AG04450 (cell line): ENCODE measurements at places on chromosomes 6 and 20.

- no peak for DNase-seq
Observed at GRCh38 chr6:82088978-82089771, 158.4 kb downstream of the IBTK start.

GRCh38 chr6:76862936-76863335 lies 600.4 kb downstream of the HTR1B start:
- DNase-seq: no peak

DNA sequence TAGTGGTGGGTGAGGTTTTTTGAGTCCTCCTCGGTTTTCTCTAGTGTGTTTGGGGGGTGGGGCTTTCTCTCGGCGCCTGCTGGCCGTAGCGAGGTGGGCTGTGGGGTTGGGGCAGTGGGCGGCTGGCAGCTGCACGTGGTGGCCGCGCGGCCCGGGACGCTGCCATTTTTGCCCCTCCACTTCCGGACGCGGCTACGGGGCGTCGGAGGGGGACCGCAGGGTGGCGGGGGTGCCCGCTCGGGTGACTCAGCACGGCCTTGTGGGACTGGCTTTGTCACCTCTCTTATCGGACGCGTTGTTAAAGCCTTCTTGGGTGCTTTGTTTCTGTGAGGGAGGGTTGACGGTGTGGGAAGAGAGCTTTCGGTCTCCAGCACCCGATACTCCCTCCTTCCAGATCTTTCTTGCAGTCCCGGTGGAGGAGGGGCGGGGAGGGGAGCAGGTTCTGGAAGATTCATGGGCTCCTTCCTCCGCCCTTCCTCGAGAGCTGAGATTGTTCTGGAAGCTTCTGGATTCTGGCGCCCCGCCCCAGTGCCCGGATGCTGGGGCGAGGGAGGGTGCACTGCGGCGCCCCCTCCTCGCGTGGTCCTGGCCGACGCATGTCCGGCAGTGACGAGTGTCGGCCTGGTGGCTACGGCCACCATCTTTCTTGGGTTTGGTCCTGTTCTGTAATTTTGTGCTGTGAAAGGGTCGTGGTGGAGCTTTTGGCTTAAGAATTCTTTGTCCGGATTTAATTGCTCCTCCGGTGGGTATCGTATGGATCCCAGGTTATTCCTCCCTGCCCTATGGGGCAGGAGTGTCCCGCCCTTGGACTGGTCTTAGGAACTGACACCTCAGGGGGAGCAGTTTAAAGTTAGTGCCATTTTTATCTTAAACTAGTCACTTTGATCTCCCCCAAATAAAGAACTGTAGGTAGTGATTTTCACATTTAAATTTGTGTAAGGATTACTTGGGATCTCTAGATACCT lies 719 bp downstream of the HSP90AB1 start:
- no peak for DNase-seq

DNA sequence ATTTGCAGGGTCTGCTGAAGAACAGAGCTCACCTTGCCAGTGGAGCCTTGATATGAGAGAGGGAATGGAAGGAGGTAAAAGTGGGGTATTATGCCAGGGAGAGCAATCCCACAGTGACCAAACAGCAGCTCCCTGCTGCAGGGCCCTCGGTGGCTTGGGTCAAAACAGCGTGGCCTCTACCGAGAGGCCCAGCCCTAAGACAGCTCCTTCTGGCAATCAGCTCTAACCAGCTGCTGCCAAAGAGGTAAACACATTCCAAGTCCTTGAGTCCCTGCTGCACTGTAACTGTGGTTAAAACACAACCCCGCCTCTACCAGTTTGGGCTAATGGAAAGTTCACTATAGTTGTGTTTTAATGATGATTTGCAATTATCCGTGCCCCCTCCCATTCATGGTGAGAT lies 1.4 kb upstream of the DAAM2 start:
- no peak for DNase-seq

DNA sequence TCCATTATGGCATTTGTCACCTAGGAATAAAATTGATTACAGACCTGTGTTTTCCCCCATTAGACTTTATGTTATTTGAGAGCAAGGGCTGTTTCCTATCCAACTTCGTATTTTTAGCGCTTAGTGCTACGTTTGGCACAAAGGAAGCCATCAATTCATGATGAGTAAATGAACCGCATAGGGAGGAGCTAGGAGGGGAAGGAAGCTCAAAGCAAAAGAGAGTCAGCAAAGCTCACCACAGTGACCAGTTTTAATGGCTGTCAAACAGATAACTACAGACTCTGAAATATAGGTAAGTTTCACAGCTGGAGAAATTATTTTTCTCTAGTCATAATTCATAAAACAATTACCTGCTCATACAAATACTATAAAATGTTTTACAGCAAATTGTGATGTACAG lies 6.9 kb upstream of the SAMD3 start:
- no peak for DNase-seq

DNA sequence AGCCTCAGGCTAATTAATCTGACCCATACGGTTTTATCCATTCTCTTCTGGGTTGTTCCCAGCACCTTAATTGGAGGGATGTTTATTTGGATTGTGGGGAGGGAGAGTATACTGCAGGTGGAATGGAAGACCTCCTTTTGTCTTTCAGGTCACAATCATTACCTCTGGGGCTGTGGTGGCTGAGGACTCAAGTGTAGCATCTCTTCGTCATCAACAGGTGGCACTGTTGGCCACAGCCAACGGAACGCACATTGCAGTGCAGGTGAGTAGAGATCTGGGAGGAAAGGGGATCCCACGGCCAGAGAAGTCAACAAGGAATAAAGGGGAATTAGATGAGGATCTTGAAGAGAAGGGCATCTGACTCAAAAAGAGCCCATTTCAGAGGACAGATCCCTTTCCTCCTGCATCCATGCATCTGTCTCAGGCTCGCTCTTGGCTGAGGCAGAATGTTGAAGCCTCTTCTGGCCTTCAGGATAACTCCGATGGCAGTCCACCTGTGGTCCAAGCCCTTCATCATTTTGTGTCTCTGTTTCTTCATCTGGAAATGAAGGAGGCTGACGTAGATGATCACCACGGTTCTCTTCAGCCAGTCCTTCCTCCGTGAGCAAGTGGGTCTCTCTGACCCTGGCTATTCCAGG lies 3.2 kb upstream of the DEF6 start:
- DNase-seq: no peak

DNA sequence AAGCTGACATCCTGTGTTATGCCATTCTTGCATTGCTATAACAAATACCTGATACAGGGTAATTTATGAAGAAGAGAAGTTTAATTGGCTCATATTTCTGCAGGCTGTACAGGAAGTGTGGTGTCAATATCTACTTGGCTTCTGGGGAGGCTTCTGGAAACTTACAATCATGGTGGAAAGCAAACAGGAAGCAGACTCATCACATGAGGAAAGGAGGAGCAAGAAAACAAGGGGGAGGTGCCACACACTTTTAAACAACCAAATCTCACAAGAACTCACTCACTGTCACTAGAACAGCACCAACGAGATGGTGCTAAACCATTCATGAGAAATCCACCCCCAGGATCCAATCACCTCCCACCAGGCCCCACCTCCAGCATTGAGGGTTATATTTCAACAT lies 143.1 kb upstream of the GGTLC1 start:
- no peak for DNase-seq

DNA sequence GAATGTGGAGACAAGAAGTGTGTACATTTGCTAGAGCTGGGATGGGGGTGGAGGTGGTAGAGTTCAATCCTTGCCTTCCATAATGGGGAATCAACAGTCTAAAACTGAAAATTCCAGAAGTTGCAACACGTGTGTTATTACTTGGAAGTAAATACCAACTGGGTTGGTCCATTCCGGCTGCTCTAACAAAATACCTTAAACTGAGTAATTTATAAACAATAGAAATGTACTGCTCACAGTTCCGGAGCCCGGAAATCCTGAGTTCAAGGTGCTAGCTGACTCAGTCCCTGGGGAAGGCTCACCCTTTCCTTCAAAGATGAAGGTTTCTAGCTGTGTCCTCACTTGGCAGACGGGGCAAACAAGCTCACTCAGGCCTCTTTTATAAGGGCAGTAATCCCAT lies 59.0 kb downstream of the RIN2 start:
- peak; percentile 94 for DNase-seq

GRCh38 chr6:152984513-152984872 lies 1.7 kb upstream of the FBXO5 start:
- DNase-seq: no peak

DNA sequence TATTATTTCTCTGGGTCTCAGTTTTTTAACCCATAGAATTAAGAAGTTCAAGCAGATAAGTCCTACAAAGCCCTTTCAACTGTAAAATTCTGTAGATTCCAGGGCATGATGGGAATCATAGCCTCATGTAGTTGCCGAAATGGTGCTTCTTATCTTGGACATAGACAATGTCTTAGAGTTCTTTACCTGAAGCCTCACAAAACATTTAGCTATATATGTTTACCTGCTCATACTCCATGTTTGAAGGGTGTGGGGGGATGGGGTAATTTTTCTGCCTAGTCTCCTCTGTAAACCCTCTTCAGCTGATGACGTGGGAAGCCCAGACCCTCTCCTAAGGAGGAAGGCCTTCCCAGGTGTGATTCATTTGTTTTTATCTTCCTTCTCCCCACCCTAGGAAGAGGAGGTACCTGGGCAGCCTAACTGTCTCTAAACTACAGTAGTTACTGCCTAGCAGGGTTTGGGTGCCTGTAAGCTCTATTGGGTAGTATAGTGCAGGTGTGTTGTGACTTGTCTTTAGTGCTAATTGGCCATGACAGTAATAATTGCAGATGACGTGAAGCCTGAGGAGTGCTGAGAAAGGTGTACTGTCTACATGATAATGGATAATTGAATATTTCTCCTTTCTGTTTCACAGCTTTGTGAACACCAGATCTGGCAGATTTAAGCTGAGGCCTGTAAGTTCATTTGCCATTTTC lies 230.8 kb downstream of the TFAP2B start:
- no peak for DNase-seq

DNA sequence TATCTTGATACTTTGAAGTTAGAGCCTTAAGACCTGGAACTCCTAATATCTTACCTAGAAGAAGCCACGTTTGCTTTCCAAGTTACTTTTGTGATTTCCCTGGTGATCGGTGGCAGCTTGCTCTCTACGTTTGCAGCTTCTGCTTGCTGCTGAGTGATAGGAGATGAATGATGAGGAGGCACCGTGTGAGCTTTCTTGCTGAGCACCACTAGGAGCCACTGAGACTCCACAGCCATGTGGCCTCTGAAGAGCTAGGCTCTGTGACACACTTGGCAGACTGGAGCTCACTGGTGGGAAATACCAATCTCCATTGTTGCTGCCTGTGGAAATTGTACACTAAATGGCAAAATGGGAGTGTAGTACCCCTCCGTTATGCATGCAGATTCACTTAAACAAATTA lies 161.8 kb downstream of the IBTK start:
- DNase-seq: no peak

GRCh38 chr20:9202420-9203080 lies 133.7 kb downstream of the PLCB4 start:
- no peak for DNase-seq

GRCh38 chr6:157513004-157513603 lies 132.1 kb downstream of the ZDHHC14 start:
- no peak for DNase-seq

- DNase-seq: no peak
Observed at GRCh38 chr20:4956200-4956810, 45.0 kb downstream of the SLC23A2 start.

GRCh38 chr6:7073082-7073820 lies 34.5 kb upstream of the RREB1 start:
- no peak for DNase-seq

- no peak for DNase-seq
Observed at GRCh38 chr6:107563694-107564588, 74.0 kb downstream of the SOBP start.

- no peak for DNase-seq
Observed at GRCh38 chr6:8000188-8000596, 64.0 kb downstream of the BLOC1S5 start.

DNA sequence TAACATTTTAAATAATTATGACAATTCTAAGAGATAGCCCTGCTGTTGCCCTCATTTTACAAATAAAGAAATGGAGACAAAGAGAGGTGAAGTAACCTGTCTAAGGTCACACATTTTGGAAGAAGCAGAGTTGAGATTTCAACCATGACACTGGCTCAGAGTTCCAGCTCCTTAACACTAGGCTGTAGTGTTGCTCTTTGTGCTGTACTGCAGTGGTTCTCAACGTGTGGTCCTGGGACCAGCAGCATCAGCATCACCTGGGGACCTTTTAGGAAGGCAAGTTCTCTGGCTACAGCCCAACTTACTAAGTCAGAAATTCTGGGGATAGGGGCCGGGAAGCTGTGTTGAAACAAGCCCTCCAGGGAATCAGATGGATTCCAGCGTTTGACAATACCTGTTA lies 62.4 kb upstream of the FERMT1 start:
- no peak for DNase-seq

GRCh38 chr6:135233686-135234491 lies 52.8 kb downstream of the MYB start:
- no peak for DNase-seq

DNA sequence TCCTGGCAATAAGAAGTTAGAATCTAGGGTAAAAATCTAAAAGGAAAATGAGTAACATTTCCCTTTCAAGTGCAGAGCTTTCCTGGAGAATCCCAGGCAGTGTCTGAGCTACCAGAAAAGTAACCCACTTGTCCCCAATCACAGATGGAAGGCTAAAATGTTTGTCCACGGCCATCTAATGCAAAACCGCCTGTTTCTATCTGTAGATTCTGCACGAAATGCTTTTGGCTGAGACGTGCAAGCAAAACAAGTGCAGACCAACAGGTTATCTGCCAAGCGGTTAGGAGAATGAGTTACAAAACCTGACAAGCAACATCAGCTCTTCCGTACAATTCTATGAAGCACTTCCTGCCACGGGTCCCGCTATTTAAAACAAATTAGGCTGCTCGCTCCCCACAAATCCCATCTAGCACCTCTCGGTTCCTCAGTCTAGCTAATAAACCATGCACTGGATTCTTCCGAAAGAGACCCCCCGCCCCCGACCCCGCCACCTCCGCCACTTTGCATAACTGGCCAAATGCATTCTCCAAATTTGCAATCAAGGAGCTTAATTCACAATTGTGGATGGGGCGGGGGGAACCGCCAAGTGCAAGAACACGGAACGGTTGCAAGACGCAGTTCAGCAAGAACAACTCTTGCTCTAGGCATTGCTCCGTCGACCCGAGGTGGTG lies 1.4 kb downstream of the ELOVL5 start:
- no peak for DNase-seq

DNA sequence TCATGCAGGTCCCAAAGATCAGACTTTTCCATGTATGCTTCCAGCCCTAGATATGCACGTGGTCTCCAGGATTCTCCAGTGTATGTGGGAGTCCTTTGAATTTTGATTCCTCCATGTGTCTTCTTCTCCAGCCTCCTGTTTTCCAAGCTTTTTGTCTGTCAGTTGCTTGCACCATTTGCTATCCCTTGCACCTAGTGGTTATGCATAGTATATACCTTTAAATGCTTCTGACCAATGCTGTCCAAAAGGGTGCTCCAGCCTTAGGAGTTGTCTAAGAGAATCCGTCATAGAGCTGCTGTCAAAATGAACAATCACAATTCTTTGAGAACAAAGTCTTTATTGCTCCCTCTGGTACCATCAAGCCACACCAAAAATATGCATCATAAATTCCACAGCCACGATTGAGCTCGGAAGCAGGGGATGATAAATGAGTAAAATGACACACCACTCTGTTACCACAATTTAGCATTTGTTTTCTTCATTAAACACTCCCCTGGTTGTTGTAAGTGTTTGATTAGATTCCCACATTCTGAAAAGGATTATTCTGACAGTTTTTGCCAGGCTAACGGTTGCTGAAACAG lies 706.2 kb upstream of the GJE1 start:
- DNase-seq: no peak

GRCh38 chr20:23139524-23139923 lies 53.4 kb upstream of the CD93 start:
- no peak for DNase-seq

GRCh38 chr6:89562093-89562973 lies 76.2 kb downstream of the LYRM2 start:
- no peak for DNase-seq
